ENCODE measurements at places on chromosomes 13 and 19.

GRCh38 chr19:8387688-8388611 is 2.2 kb upstream of the RAB11B start:
- DNase-seq: no peak

DNA sequence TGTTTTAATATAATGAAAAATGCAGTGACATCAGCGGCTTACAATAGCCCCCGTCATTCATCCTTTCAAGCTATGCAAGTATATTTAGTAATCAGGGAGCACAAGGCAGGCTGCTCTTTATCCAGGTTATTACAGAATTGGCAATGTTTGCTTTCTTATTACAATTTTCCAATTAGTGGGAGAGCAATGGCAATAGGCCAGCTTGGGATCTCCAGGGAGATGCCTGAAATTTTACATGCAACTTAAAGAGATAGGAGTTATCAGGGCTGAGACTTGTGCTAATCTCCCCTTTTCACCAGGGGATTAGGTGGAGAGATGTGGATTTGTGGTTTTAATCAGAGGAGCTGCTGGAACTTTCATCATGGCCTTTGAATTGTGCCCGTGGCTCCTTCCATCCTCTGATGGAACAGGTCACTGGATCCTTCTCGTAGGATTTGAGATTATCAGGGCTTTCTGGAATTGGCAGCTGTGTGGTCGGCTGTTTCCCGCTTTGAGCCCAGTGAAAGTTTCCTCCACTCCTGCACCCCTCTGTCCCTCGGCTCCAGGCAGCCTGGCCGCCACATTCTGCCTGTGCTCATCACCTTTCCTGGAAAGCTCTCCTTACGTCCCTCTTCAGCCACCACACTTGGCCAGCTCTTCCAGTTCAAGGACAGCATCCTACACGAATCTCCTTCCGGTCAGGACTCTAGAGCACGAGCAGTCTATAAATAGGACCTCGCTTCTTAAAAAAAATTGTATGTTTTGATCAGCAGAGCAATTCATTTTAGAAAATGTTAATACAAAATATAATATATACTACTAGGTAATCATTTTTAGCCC is 47.0 kb downstream of the CBY2 start:
- DNase-seq: no peak

DNA sequence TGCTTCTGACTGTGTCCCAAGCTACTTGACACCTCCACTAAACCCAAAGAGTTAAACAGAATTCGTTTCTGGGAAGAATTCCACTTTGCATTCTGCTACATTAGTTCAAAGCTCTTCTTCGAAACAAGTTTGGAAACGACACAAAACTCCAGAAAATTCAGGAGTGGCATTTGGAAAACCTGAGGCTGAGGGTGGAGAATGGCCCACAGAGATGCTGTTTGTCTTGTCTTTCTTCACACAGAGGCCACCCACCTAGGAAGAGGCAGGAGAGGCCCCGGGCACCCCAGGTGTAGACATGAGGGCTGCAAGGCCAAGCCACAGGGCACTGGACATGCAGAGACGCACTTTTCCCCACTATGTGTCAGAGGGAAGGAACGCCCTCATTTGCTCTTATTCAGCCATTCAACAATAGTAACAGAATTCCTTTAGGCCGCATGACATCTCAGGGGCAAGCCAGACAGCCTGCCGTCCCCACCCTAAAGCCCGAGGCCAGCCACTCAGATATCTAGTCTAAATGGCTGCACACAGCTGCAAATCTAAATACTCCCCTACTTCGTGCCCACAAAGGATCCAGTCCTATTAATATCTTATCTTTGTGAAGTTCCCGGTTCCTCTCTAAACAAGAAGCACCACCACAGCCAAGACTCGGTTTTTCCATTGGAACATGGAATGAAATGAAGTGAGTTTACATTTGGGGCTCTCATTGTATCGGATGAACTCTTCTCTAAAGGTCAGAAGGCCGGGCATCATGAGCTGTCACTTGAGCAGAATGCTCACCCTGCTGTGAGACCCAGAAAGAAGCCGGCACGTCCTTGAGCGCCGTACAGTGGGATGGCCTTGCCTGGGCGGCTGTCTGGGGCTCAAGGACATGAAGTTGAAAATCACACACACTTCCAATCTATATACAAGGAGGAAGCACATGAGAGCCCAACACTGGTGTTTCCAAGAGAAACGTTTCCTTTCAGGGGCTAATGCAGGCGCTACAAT is 19.8 kb downstream of the COL4A1 start:
- no peak for DNase-seq

DNA sequence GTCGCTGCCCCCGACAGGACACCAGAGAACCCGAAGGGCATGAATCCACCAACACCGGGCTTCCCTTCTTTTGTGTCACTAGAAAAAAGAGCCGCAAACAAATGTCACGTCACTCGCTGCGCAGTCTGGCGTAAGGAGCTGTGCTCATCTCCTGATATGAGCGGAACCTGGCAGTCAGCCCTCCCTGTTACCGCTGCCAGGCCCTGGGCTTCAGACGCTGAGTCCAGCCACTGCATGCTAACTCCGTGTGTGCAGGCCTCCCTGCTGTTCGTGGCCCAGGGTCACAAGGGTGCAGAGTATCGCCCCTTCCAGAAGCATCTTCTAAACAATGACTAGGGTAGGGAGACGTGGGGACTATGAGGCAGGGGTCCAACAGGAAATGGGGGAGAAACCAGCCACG is 71.3 kb downstream of the SLC7A1 start:
- no peak for DNase-seq

- DNase-seq: no peak
These were observed 6.4 kb downstream of the ATP11A start for GRCh38 chr13:112696001-112696868.

- DNase-seq: peak; percentile 20
These were observed 85.9 kb downstream of the MBNL2 start for GRCh38 chr13:97307882-97308624.

- no peak for DNase-seq
These were observed 110.7 kb downstream of the SOX1 start for GRCh38 chr13:112177450-112178288.

- no peak for DNase-seq
These were observed 154.0 kb upstream of the GPR12 start for GRCh38 chr13:26914624-26915023.

DNA sequence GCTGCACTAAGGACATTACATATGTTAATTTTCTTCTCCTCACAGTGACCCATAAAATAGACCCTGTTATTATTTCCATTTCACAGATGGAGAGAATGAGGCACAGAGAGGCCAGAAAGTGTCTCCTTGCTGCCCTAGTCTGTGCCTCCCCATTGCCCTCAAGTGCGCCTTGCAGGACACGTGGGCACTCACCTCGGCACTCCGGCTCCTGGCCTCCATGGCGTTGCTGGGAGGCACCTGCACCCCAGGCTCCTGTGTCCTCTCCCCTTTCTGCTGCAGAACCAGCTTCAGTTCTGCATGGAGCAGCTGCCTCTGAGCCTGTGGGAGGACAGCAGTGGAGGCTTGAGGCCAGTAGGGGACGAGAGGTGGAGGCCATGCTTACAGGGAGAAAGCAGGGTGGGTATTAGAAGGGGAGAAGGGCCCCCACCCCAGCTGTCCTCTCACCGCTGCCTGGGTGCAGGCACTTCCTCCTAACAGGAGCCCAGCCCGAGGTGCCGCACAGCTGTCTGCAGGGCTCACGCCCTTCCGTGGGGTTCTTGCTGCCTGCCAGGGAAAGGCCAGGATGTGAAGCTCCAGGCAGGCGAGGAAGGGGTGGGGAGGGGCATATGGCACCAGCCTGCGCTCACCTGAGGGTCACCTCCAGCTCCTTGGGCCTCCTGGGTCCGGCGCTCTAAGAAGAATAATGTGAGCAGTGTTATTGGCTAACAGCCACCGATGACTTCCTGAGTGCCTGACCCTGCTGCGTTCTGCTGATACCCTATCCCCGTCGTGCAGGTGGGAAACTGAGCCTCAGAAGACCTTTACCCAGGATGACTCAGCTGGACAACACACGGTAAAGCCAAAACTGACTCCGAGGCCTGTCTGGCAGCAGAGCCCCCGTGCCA is 5.2 kb downstream of the PRX start:
- no peak for DNase-seq

GRCh38 chr19:17873786-17874757 is 2.3 kb downstream of the SLC5A5 start:
- DNase-seq: no peak

GRCh38 chr19:6697291-6697690 is 23.2 kb downstream of the C3 start:
- DNase-seq: no peak
